Smooth muscle cell of the pulmonary artery (primary cell): ENCODE measurements at places on chromosomes 11 and 22. TPM values are rescaled to one million over a fixed set of nuclear protein-coding genes. Genes with fewer than 3 reads are reported as not detected.

Gene CRYAB
- 34.2 and 73.0 TPM in 2 replicates for total RNA-seq

Gene KCNQ1
- not detected in 2 replicates for total RNA-seq

Gene NFAM1
- 0.07 TPM in 2 replicates for total RNA-seq

Gene ADAMTS15
- total RNA-seq: 28.8 and 94.9 TPM in 2 replicates

Gene ZP1
- total RNA-seq: 0.36 and 0.98 TPM in 2 replicates

Gene ZNF70
- total RNA-seq: 6.2 and 7.8 TPM in 2 replicates
